CD4-positive, alpha-beta T cell treated with Interleukin-15 for 1 hour (primary cell): ENCODE measurements at places on chromosomes 12 and 14.

DNA sequence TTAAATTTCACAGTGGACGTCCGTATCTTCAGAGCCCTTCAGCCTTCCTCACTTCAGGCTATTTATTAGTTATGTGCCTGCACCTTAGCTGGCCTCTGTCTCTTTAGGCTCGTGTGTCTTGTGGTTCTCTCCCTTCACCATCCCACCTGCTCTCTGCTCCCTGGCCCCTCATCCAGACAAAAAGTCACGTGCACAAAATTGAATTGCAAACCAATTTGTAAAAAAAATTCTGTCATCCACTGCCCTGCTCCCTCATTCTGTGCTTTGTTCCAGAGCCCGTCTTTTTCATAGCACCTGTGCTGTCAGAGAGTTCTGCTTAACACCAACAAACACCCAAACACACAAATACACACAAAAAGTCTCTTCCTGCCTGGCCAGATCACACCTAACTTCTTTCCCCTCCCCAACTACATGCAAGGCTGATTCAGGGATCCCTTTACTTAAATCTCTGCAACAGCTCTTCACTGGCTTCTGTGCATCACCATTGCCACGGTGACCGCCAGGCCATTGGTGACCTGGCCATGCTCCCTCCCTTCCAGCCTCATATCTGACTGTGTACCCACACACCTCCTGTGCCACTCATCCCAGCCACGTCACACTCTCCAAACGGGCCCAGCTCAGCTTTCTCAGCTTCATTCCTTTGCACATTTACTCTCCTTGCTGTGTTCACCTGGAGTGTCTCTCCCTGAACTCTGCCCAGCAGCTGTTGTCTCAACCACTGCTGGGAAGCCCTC is 205.7 kb downstream of the TTC8 start:
- no peak for DNase-seq

- no peak for DNase-seq
Measured at GRCh38 chr12:27271206-27271605, 27.1 kb downstream of the STK38L start.

DNA sequence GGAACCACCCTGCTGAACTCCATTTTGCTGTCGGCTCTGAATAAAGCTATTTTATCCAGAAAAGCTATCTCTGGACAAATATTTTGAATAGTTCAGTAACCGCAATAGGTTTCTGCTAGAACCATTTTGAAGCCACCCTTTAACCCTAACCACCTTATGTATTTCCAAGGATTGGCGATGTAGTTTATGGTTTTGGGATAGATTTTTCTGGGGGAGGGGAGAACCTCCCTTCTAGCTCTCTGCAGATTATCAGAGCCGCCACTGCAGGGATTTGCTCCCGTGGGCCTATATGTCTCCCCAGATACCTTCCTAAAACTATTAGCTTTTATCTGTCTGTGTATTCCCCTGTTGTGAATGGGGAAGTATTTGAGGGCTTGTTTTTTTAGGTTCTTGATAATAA is 1.8 kb upstream of the TUBA1B start:
- DNase-seq = no peak

DNA sequence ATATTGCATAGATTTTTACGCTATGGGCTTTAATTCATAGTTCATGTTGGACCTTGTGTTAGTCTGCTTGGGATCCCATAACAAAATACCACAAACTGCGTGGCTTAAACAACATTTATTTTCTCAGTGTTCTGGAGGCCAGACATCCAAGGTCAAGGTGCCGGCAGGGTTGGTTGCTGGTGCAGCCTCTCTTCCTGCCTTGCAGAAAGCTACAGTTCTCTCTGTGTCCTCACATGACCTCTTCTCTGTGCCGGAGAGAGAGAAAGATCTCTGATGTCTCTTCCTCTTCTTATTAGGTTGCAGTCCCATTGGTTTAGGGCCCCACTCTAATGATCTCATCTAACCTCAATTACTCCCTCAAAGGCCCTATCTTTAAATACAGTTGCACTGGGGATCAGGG is 170.5 kb downstream of the IPO8 start:
- no peak for DNase-seq

GRCh38 chr12:39145175-39145999 is 240.0 kb upstream of the CPNE8 start:
- no peak for DNase-seq

DNA sequence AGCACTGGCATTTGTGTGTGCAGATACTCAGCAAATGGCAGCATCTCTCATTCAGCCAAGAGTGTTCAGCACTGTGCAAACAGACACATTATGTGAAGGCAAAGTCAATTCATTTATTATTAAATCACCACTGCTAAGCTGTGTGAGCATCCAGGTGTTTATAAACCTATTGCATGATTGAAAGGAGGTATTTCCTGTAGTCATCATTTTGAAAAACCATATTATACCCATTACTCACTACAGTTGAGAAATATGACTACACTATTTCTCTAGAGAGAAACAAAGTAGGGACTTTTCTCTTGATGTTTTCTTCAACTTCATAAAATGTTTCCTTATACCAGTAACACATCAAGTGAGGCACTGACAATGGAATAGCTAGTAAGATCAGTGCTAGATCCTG is 13.7 kb downstream of the SPX start:
- DNase-seq = no peak

GRCh38 chr12:51971679-51972421 is 20.4 kb downstream of the ACVR1B start:
- no peak for DNase-seq

DNA sequence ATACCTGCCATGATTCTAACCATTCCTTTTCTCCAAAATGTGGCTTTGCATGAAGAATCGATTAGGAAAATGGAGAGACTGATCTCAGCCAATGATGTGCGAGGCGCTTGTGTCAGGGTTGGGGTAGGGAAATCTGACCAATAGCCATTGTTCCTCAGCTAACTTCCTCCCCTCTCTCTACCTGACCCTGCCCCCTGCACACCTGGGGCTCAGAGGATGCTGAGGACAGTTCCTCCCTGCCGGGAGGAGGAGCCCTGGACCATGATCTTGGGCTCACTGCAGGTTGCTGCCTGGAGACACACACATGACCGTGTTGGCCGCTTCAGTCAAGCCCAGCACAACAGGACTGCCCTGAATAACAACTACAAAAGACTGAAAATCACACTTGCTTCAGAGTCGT is 119.8 kb upstream of the SFSWAP start:
- no peak for DNase-seq

GRCh38 chr12:27751386-27752047 is 28.5 kb upstream of the KLHL42 start:
- no peak for DNase-seq

GRCh38 chr12:115096588-115097397 is 412.8 kb upstream of the TBX3 start:
- DNase-seq = no peak

- DNase-seq = no peak
Measured at GRCh38 chr14:76986231-76986565, 42.3 kb downstream of the IRF2BPL start.

DNA sequence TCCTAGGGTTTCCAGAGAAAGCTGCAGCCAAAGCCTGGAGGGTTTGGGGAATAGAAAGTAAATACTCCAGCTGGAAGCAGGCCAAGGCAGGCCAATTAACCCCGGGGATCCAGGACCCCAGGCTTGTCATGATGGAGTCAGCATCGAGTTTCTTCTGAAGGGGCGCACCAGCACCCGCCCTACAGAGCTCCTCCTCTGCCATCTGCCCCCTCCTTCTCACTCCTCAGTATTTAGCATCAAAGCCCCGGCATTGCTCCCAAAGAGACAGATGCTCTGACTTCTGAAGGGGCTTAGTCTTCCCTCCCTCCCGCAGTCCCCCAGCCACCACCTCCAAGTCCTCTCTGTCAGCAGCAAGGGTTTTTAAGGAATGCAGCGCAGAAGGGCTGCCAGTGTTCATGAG is 285.1 kb upstream of the NOS1 start:
- no peak for DNase-seq

- DNase-seq = no peak
Measured at GRCh38 chr12:1935242-1935641, 16.8 kb upstream of the CACNA2D4 start.

- DNase-seq = no peak
Measured at GRCh38 chr12:65602610-65603295, 221.5 kb upstream of the HMGA2 start.

DNA sequence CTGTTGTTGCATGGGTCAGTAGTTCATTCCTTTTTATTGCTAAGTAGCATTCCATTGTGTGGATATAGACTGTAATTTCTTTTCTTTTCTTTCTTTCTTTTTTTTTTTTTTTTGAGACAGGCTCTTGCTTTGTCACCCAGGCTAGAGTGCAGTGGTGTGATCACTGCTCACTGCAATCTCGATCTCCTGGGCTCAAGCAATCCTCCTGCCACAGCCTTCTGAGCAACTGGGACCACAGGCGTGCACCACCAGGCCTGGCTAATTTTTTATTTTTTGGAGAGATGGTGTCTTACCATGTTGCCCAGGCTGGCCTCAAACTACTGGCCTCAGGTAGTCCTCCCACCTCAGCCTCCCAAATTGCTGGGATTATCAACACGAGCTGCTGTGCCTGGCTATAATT is 5.2 kb downstream of the ATP6V0A2 start:
- DNase-seq = no peak

DNA sequence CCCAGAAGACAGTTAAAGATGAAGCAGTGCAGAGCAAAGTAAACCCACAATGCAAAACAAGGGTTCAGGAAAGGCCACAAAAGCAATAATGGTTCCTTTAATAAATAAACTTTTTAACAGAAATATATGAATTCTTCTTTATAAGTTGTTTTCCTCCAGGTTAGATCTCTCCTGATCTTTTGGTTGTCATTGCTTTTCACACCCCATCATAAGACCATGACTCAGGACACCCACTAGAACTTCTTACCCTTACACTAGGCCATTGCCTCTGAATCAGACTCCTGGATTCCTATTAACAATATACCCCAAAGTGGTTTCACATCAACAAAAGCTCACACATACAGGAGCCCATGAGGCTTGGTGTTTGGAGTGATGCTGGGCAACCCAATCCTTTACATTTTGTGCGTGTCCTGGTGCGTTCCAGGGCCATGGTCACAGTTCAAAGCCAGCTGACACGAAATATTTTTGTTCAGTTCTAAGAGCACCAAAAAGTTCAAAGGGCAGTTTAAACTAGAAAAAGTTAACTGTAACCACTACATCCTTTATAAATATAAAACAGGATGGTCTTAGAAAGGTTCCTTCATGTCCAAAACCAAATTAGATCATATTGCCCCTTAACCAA is 187.0 kb downstream of the EPS8 start:
- no peak for DNase-seq

DNA sequence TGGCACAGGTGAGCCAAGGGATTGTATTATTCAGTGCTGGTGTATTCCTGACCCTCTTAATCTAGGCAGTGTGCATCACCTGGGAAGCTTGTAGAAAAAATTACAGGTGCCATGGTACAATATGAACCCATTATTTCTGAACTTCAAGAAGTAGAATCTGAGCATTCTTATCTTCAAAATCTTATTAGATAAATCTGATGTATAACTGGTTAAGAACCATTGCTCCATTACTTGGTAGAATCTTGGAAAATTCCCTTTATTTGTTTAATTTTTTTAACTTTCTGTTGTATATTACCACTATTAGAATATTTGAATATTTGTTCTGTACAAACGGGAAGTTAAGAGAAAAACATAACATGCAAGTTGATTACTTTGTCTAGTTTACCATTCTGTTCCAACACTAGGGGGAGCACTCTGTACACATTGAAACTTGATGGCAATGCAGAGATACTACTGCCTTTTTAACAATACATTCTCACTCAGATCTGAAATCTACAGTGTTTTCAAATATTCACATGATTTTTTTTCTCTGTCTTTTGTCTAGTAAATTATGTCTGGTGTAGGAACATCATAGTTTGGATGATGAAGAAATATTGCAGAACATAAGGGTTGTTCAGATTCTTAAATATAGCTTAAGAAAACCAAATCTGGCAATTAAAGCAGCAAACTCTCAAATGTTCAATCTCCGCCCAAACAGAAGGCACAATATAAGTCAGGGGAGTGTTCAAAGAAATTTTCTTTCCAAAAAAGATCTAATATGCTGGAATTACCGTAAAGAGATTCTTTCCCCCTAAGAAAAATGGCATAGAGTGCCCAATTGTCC is 196.6 kb downstream of the PCNX1 start:
- no peak for DNase-seq

DNA sequence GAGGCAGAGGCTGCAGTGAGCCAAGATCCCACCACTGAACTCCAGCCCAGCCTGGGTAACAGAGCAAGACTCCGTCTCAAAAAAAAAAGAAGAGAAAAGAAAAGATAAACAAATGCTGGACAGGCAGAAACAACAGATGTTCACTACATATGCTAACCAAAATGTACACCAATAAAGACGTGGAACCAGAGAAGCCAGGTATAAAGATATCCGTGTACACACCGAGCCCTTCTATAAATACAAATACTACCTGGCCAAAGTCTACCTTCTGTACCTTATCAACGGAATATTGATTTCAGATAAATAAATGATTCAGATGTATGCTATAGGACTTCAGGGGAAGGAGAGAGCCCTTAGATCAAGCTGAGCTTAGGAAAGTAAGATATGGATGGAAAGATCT is 10.8 kb upstream of the KRT8 start:
- no peak for DNase-seq

DNA sequence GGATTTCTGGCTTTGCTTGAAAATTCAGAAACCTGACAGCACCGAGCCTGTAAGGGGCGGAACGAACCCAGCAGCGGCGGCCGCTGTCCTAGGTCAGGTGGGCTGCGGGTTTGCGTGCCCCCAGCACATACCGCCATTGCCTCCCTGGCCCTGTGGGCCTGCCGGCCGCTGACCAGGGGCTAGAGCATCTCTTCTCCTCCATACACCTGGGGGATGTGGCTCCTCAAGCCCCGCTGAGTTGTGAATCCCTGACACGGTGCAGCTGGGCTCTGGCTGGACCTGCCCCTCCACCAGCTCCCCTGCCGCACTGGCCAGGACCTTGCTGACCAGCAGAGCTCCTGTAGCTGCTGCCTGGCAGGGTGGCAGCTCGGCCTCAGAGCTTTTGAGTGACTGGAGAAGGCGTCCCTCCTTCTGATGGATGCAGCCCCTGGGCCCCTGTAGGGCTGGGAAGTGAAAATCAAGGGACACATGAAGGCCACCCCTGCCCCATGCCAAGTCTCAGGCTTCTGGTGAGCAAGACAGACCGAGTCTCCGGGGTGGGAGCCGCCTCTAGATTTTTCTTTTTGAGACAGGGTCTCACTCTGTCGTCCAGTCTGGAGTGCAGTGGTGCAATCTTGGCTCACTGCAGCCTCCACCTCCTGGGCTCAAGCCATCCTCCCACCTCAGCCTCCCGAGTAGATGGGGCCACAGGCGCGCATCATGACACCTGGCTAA is 184.9 kb upstream of the SFSWAP start:
- DNase-seq = no peak
